MG63 (cell line): ENCODE measurements at places on chromosomes 7 and 10.

DNA sequence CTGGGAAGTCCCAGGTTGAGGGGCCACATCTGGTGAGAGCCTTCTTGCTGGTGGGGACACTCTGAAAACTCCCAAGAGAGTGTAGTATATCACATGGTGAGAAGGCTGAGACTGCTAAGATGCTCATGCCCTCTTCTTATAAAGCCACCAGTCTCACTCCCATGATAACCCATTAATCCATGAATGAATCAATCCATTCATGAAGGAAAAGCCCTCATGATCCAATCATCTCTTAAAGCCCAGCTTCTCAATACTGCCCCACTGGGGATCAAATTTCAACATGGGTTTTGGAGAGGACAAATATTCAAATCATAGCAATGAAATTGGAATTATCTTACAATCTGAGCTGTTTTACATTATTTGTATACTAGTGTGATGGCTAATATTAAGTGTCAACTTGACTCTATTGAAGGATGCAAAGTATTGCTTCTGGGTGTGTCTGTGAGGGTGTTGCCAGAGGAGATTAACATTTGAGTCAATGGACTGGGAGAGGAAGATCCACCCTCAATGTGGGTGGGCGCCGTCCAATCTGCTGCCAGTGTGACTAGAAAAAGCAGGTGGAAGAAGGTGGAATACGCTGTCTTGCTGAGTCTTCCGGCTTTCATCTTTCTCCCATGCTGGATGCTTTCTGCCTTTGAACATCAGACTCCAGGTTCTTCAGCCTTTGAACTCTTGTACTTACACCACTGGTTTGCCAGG lies 14.3 kb upstream of the UBE2D1 start:
- no peak for DNase-seq

DNA sequence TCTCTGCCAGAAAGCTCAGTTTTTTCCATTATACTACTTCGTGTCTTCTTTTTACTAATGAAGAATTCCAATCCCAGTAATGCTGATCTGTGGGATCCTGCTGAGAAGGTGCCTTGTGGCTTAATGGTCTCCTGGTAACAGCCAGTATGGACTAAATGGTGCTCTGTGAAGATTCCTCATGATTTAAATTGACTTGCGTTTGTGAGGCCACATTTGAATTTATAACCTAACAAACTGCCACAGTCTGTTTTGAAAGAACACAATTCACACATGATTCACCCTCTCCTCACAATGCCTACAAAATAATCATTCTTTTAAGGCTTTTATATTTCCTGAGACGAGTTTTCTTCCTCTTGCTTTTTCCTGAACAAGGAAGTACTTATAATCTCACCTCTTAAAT lies 140.0 kb downstream of the MBL2 start:
- DNase-seq = no peak

DNA sequence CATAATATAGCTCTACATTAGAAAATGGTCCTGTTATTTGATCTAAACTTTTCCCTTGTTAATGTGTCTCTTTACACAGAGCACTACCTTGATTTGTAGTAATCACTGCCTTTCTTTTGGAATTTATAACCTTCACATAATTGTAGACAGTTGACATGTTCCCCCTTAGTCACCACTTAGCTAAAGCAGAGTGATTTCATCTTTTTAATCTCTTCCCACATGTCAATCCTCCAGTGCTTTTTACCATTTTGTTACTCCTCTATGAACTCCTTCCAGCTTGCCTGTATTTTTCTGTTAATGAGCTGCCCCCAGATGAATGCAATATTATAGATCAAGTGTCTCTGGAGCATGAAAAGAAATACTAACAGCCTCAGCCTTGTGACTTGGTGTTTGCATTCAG lies 2.6 kb upstream of the PPP1R3A start:
- no peak for DNase-seq

GRCh38 chr10:97039538-97040247 lies 146.1 kb downstream of the SLIT1 start:
- no peak for DNase-seq

GRCh38 chr10:101613646-101614045 lies 25.5 kb downstream of the DPCD start:
- DNase-seq = no peak

- no peak for DNase-seq
These were observed 718.3 kb downstream of the GRID1 start for GRCh38 chr10:85648279-85648754.

DNA sequence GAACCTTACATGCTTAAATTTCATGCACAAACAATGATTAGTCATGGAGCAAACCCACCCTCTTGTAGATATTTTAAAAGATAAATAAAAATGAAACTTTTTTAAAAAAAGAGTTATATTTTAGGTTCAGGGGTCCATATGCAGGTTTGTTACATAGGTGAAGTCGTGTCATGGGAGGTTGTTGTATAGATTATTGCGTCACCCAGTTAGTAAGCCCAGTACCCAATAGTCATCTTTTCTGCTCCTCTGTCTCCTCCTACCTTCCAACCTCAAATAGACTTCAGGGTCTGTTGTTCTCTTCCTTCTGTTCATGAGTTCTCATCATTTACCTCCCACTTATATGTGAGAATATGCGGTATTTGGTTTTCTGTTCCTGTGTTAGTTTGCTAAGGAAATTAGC lies 486.6 kb downstream of the PCDH15 start:
- DNase-seq = no peak

DNA sequence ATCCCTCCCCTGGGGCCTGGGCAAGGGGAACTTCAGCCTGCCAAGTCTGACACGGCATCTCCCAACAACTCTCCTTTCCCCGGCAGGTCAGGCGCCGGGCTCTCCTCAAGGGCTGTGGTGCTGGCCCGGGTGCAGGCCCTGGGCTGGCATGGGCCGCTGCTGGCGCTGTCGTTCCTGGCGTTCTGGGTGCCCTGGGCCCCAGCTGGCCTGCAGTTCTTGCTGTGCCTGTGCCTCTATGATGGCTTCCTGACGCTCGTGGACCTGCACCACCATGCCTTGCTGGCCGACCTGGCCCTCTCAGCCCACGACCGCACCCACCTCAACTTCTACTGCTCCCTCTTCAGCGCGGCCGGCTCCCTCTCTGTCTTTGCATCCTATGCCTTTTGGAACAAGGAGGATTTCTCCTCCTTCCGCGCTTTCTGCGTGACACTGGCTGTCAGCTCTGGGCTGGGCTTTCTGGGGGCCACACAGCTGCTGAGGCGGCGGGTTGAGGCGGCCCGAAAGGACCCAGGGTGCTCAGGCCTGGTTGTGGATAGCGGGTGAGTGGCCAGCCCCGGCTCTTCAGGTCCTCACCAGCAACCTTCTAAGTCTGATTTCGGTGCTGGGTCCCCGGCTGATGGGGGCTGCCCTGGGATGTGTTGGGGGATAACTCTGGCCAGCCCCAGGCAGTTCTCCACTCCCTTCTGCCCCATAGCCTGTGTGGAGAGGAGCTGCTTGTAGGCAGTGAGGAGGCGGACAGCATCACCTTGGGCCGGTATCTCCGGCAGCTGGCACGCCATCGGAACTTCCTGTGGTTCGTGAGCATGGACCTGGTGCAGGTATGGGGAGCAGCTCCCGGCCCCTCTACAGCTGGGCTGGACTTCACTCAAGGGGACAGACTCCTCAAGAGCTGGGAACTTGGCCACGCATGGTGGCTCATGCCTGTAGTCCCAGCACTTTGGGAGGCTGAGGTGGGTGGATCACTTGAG lies 19.5 kb upstream of the C10orf95 start:
- no peak for DNase-seq

- DNase-seq = no peak
These were observed 5.0 kb downstream of the LRRC27 start for GRCh38 chr10:132336919-132337407.

GRCh38 chr10:60426425-60426824 lies 36.8 kb upstream of the ANK3 start:
- DNase-seq = peak; percentile 10

GRCh38 chr7:6344278-6344677 lies 71.9 kb upstream of the CYTH3 start:
- no peak for DNase-seq

GRCh38 chr7:129559564-129559963 lies 52.0 kb upstream of the NRF1 start:
- no peak for DNase-seq

- peak; percentile 78 for DNase-seq
These were observed 10.2 kb downstream of the CRYGN start for GRCh38 chr7:151429560-151430331.

DNA sequence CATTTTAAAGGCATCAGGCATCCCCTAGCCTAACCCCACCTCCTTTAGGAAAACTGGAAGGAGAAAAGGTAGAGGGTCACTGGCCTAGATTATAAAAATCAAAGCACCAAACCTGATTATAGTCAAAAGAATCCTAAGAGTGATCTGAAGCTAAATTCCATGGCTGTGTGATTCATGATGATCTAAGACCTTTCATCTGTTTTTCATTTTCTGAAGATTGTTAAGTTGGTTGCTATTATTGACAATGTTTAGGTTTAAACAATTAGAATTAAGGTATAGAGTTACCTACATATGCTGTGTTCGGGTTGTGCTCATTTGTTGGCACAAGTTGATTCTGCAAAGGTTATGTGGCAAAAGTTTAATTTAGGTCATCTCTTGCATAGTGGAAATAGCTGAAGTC lies 148.7 kb downstream of the BICC1 start:
- DNase-seq = peak; percentile 32

DNA sequence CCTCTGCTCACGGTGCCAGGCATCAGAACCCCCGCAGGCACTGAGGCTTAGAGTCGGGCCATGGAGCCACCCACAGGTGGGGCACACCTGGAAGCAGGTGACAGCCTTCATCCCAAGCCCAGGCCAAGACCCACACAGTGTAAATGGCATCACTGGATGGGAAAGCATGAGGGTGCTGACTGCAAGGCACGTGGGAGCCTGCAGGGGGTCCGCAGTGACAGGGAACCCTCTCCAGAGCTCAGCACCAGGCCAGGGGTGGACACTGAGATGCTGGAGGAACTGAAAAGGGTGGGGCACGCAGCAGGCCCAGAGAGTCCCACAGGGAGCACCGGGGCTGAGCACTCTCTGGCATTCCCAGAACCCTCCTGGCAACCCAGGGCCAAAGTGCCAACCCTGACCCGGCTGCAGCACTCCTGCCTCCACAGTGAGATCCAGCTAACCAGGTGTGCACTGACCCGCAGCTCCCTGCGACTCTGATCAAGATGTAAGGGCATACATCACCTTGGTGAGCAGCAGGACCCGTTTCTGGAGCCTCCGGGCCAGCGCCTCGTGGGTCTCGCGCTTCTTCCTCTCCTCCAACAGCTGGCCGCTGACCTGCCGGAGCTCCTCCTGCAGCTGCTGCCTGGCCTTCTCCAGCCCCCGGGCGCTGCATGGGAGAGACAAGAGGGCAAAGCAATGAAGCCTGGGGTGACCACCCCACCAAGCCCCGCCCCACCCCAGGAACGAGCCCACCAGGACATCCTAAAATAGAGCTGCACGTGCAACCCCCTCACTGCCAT lies 163.9 kb downstream of the MAD1L1 start:
- no peak for DNase-seq

DNA sequence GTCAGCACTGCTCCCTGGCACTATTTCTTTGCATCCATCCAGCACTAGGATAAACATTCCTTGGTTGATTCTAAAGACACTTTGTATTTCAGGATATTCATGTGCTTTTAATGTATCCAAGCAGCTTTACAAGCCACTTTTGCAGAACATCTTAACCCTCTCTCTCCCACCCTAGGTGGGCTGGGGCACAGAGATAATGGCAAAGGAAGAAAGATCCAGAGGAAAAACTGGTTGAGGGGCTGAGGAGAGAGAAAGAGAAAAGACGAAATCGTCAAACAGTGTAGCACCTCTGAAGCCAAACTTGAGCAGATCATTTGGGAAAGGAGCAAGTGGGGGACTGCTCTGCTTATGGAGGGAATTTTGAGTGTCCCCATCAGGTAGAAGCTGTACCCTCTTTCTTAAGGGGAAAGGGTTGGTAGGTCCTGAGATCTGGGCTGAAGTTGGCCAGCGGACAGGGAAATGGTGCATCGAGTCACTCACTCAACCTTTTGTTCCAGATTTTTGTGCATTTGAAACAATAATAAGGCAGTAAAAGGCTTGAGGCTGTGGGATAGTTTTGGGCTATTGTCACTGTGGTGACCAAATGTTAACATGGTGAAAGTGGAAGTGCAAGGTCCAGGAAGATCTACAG lies 4.2 kb upstream of the HOXA13 start:
- no peak for DNase-seq

- no peak for DNase-seq
These were observed 26.1 kb downstream of the GNAT3 start for GRCh38 chr7:80485721-80486120.

DNA sequence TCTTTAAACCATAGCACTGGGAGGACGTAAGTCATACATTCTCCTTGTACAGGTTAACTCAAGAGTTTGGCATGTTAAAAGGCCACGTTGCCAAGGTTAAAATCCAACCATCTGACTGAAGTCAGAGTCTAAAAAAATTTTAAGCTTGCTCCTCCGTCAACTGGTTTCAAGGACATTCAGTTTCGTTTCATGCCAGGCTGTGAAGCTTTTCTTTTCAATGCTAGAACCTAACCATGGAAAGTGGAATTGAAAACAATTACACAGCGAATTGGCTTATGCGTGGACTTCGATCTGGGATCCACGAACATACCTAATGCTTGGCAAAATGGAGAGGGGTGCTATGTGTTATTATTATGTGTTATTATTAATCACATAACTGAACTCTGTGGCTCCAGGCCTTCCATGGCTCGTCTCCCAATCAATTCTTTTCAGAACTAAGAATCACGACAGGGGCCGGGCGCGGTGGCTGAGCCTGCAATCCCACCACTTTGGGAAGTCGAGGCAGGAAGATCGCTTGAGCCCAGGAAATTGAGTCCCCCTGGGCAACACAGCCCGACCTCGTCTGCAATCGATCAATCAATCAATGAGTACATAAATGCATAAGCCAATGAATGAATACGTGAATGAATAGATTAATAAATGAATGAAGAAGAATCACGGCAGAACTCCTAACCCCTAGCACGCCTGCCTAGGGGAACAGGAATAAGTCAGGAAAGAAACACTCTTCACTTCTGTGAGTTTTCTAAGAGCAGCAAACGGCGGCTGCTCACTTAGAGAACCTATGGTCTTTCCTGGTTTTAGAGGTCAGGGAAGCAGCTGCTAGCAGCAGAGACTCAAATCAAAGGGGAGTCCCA lies 733 bp upstream of the ARL5B start:
- no peak for DNase-seq

DNA sequence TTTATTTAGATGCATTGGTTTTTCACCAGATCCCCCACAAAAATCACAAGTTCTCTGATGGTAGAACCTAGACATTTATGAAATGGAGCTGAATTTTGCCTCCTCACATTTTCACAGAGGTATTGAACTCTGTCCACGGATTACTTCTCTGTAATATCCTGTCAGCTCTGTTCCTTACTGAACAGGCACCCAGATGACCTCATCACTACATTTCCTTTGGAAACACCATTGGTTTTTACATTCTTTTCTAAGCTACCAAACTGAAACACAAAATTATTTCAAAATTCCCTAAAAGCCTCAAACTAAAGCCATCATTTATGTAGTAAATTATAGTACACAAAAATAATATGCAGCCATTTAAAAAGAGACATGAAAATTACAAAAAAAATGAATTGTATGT lies 98.3 kb upstream of the KCNIP2 start:
- DNase-seq = no peak

GRCh38 chr10:3931224-3931623 lies 146.2 kb upstream of the KLF6 start:
- DNase-seq = no peak
